Right renal pelvis (tissue), 4 donors: ENCODE measurements at places on chromosomes 12 and 14. TPM values are rescaled to one million over a fixed set of nuclear protein-coding genes. Genes with fewer than 3 reads are reported as not detected.

MGP gene
- polyA plus RNA-seq, result 43.8 TPM

AQP6 gene
- polyA plus RNA-seq, result 21.2 TPM

DDX24 gene
- polyA plus RNA-seq, result 169 TPM

GRCh38 chr14:60506010-60506409, 2.9 kb upstream of the SIX6 start:
- DNase-seq, result no peak

DNA sequence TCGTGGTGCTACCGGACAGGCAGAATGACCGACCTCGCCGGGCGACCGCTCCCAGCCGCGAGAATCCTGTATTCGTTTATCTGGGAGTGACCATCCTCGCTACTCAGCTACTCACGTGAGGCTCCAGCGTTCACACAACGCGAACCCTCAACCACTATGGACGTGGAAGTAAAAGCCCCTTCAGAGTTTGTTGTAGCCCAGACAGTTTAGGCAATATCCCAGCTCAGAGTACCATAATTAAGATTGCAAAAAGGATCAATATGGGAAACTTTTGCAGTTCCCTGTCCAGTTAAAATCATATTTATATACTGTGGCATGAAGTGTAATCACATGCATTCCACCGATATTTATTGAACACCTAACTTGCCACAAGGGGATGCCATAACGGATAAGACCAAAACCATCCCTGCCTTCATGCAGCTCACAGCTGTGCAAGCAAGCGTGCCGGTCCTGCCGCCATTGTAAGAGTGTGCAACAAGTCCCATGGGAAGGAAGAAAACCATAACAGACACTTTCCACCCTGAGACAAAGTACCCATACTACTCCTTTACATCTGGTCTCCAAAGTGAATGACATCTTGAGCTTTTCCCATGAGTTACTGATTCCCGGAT, 938 bp upstream of the MAX start:
- DNase-seq, result no peak

- DNase-seq, result no peak
Observed at GRCh38 chr12:92259696-92260251, 114.1 kb upstream of the BTG1 start.

- peak; percentile 54 for DNase-seq
Observed at GRCh38 chr12:132356691-132357622, 27.6 kb upstream of the GALNT9 start.

GRCh38 chr12:7046383-7047105, 14.0 kb upstream of the C1S start:
- no peak for DNase-seq

- DNase-seq, result peak; percentile 31
Observed at GRCh38 chr12:46675736-46676135, 150.1 kb downstream of the SLC38A4 start.
